ENCODE measurements at places on chromosomes 4 and X. TPM values are rescaled to one million over a fixed set of nuclear protein-coding genes. Genes with fewer than 3 reads are reported as not detected.

- DNase-seq, result no peak
These were observed 169.3 kb upstream of the FRMPD4 start for GRCh38 chrX:11968991-11969390.

DNA sequence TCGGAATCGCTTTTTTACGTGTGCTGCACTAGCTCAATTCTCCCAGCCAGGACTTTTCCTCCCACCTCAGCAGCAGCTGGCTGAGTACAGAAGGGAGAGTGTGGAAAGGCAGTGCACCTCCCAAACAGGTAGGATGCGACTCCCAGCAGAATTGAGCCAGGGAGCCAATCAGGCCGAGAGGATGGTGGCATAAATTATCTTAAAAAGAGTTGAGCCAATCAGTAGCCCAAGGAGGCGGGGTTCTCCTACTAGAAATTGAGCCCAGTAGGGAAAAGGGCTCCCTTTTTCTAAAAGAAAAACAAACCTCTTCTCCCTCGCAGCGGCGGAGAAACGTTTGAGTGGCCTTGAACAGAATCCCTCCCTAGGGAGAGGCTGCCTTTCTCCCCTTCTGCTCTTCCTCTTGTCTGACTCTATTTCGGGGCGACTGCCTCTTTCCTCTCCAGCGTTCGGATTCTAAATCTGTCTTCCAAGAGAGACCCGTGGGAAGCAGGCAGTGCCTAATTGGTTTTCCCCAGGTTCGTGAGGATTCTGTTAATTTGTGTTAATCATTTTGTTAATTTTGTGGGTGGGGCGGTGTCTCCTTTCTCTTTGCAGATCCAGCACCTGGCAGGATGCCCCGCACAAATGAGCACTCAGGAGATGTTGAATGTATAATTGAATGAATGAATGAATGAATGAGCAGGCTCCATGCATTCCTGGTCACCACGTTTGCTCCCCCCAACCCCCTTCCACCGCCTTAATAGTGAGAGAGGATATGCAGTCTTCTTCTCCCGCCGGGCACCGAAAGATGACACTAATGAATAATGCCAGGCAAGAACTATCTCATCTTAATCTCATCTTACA, at the start of gene GABRG1:
Gene GABRG1, minus strand, starts transcription at position 142 of the 843 bp plus-strand sequence. Its CDS starts 141 bp downstream, at position 1.
- no peak for DNase-seq

- DNase-seq, result no peak
These were observed 267.4 kb downstream of the IL1RAPL2 start for GRCh38 chrX:104833401-104833800.

GRCh38 chr4:142840516-142841123, 5.5 kb downstream of the INPP4B start:
- DNase-seq, result no peak

Gene KLHL13
- total RNA-seq, result 3.4 TPM

Gene SCML2
- 0.42 TPM for total RNA-seq

Gene FAM47A
- total RNA-seq, result not detected

Gene KIT
- total RNA-seq, result 2.3 TPM

Gene CDKL2
- total RNA-seq, result not detected
